Stimulated activated CD8-positive, alpha-beta memory T cell treated with anti-CD3 and anti-CD28 coated beads, Interleukin-15, amount 100 ng/mL, for 4 hours (primary cell): ENCODE measurements at places on chromosomes 5 and 9.

DNA sequence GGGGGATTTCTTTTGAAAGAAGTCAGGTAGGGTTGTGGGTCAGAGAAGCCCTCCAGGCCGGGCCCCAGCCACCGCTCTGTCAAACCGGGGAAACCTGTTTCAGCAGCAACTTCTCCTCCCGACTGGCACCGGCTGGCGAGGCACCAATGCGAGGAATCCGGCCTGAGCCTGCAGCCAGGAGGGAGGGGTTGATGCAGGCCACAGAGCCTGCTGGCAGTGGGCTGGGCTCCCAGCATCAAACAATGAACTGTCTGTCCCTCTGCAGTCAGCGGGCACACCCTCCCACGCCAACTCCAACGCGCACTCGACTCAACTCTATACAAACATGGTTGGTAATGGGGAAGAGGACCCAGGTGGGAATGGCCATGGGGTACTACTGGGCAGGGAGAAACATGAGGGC lies 12.1 kb downstream of the PCDH1 start:
- DNase-seq, result no peak

- no peak for DNase-seq
Measured at GRCh38 chr5:161190778-161191177, 338.8 kb upstream of the ATP10B start.

DNA sequence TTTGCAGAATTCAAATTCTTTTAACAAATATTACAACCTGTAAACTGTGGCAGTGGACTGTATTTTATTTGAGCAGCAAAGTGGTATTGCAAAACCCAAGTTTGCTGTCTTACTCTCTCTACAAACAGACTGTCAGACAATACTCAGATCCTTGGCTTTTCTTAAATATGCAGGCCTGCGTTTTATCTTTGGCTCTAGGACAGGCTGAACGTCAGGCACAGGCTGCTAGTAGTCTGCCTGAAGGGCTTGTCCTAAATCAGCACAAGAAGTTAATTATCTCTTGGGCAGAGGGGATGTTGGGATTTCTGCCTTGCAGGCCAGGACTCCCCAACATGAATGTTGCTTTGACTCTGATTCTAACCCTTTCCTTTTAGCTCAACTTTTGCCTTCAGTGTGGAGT lies 147.5 kb downstream of the SLIT3 start:
- no peak for DNase-seq

DNA sequence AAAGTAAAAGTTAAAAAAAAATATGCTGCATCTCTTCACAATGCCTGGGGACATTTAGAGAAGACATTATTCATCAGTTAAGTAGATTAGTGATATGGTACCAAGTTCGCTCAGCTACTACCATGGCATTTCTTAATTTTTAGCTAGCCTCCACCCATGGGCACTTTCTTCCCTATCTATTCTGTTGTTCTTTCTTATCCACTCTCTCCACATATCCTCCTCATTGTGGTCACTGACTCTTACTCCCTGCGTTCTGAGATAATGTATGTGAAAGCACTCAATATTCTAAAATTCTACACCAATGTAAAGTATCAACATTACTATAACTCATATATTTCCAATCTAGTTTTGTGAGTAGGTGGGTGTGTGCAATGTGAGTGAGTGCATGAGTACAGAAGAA lies 609.7 kb upstream of the DAB2 start:
- DNase-seq, result no peak

DNA sequence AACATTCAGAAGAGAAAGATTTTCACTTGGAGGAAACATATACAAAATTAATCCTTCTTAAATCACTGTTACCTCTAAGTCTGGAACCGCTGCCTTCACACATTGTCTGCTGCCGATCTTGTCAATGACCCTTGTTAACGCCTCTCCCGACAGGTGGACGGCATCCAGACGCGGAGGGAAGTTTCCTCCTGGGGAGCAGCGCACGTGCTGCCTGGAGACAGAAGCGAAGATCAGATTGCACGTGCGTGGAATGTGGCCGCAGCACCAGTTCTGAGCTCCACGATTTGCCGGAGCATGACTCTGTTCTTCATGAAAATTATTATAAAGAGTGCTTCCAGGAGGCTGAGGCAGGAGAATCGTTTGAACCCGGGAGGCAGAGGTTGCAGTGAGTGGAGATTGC lies 183.6 kb upstream of the IRX4 start:
- no peak for DNase-seq

DNA sequence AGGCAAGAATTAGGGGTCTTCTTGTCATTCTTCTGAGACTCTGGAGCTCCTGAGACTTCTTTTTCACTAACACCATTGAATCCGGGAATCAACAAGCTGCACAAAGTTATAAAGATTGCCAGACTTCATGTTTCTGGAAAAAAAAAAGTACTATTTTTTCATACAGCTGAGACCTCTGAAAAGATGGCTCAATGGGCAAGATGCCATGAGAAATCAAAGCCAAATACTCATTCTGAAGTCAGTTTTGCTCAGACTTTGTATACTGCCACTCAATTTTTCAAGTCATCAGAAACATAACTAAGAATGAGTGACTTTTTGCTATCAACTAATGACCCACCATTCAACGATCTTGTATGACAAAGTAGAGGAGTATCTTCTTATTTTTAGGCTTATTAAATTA lies 512.0 kb downstream of the RAB3C start:
- no peak for DNase-seq

DNA sequence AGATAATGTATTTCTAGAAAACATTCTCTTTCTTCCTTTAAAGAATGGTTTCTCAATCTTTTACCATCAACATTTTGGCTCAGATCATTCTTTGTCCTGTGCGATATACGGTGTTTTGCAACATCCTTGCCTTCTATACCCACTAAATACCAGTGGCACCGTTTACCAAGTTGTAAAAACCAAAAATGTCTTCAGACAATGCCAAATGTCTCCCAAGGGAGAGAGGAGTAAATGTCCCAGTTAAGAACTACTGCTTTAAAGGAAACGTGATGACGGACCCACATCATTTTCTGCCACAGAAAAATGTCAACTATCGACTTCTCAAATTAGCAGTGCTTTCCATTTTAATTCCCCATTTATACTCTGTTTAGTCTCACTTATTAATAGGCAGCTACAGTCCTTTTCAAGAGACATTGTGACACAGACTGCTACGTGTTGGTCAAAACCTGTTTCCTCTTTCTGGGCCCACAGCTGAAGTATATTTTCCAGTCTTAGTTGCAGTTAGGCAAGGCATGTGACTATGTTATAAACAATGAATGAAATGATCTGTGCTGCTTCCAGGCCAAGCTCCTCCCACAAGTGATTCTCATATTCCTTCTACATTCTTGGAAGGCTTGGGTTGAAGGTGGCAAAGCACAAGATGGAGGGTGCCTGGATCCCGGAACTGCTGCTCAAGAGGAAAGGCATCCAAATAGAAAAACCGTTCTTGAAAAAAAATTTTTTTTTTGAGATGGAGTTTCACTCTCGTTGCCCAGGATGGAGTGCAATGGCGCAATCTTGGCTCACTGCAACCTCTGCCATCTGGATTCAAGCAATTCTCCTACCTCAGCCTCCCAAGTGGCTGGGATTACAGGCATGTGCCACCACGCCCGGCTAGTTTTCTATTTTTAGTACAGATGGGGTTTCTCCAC lies 8.8 kb downstream of the PRXL2C start:
- no peak for DNase-seq

- DNase-seq, result no peak
Measured at GRCh38 chr9:127097683-127098082, 24.8 kb downstream of the ANGPTL2 start.

DNA sequence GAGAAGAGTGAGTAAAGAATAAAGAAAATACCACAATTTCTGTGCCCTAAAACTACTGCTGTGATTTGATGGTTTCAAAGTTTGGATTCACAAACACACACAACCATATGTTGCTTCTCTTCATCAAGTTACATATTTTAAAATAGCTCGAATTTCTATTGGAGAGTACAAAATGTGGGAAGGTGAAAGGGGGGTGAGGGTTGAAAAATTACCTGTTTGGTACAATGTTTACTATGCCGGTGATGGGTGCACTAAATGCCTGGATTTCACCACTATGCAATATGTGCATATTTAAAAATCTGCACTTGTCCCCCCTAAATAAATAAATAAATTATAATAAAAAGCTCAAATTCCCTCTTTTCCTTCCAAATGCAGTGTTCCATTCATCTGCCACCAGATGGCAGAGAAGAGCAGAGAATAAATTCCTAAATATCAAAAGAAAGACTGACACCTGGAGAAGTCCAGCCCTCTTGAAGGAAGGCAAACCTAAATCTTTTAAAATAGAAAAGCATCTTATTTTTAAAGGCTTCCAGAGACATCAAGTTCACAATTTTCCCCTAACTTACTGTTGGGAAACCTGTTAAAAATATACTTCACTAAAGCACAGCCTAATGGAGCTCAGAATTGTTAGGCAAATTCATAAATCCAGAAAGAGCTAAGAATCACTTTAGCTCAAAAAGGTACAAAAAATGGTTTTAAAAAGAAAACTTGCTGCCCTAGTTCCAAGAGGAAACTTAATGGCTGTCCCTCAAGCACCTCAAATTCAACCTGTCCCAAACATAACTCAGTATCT lies 24.8 kb upstream of the HNRNPA0 start:
- no peak for DNase-seq

- no peak for DNase-seq
Measured at GRCh38 chr5:77972469-77973252, 196.5 kb upstream of the TBCA start.

DNA sequence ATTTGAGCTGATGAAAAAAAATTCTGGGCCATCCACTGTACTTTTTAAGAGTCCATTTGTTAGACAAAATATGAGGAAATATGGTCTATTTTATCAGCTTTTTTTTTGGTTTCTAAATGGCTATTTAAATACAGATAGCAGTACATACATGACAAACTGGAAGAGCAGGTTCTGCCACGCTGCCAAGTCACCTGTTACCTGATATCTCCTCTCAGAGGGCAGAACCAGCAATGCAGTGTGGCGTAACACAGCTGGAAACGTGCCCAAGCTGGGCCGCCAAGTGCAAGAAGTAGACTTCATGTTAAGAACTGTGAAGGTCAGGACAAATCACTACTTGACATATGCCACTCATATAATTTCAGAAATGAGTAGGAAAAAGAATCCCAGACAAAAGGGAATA lies 8.1 kb downstream of the MCIDAS start:
- DNase-seq, result no peak

- DNase-seq, result no peak
Measured at GRCh38 chr5:115394531-115394930, 98.1 kb upstream of the CCDC112 start.

DNA sequence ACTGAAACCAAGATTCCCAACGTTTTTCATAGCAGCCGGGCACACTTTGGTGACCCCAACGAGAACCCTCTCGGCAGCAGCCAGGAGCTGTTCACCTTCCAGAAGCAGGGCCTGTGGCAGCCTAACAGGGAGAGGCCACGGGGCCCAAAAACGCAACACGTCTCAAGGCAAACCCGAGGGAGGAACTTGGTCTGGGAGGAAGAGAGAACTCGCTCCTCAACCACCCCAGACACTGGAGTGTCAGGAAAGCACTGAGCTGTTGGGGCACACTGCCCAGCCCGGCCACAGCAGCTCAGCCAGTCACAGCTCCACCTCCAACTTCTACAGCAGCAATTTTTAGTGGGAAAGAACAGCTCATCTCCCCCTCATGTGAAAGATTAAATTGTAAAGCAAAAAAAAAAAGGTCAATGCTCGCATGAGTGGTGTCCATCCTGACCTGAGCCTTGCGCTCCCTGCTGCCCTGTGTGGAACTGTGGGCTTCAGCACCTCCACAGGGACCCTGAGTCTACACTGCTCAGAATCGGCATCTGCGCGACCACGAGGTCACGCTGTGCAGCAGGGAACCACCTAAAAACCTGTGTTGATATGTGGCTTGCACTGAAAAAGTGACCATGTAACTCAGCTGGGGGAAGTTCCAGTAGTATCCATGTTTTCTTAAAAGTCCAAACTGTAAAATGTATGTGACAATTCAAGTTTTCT lies 55.0 kb downstream of the IPPK start:
- no peak for DNase-seq

DNA sequence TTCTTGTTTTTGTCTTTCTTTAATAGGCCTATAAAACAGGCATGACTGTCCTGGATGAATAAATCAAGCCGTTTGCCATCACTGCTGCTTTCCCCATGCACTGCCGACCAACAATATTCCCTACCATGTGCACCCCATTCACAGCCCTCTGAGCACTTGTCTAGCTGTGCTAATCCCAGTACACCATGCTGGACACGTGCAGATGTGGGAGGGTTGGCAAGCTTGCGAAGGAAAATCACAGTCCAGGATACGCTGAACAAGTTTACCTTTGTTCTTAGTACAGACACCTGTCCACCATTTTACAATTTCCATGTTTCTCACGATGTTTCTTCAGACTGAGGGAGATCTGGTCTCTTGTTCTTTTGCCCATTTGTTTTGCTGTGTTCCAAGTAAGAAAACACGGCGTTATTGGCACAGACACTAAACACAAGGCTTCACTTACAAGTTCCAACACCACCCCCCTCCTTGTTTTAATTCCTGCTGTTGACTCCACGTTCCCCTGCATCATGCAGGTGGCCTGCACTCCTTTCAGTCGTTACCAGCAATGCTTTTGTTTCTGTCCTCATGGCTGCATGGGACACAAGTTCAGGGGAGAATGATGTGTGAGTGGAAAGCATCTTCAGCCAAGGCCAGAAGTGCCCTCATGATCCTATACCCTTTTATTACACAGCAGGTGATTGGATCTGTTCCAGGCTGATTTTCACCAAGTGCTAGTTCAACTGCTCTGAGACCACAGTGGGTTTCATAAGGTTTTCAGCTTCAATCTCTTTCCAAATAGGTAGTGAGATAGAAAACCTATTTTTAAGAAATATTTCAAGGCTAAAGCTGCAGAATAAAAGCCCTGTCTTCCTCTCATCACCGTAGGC lies 608.9 kb downstream of the IRX1 start:
- no peak for DNase-seq

DNA sequence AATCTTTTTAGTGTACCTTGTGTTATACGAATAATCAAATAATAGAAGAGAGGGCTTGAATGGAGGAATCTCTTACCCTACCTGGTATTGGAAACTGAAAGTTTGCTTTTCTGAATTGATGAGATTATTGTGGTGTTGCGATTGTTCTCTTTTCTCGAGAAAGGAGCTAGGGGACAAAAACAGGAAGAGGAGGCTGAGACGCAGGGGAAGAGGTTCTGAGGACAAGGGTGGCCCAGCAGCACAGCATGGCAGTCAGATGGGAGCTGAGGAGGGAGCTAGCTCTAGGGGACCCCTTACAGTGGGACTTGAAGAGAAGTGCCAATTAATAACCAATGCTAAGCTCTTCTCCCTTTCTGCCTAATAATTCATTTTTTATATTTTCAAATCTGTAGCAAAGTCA lies 183.3 kb upstream of the DMAC1 start:
- DNase-seq, result no peak

- no peak for DNase-seq
Measured at GRCh38 chr9:129318121-129319075, 140.3 kb upstream of the IER5L start.

DNA sequence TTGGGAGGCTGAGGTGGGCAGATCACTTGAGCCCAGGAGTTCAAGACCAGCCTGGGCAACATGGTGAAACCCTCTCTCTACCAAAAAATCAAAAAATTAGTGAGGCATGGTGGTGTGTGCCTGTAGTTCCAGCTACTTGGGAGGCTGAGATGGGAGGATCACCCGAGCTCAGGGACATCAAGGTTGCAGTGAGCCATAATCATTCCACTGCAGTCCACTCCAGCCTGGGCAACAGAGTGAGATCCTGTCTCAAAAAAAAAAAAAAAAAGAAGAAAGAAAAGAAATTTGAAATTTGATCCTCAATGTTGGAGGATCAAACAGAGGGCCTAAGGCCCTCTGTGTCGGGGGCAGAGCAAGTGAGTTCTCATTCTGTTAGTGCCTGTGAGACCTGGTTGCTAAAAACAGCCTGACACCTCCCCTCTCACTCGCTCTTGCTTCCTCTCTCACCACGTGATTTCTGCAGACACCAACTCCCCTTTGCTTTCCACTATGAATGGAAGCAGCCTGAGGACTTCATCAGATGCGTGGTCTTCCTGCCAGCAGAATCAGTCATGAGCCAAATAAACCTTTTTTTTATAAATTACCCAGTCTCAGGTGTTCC lies 8.4 kb upstream of the GOLPH3 start:
- DNase-seq, result no peak
